GM13977 (cell line): ENCODE measurements at places on chromosomes 3 and 15.
A peak's percentile ranks its signal among the peaks of the same experiment; 100 is the strongest.

DNA sequence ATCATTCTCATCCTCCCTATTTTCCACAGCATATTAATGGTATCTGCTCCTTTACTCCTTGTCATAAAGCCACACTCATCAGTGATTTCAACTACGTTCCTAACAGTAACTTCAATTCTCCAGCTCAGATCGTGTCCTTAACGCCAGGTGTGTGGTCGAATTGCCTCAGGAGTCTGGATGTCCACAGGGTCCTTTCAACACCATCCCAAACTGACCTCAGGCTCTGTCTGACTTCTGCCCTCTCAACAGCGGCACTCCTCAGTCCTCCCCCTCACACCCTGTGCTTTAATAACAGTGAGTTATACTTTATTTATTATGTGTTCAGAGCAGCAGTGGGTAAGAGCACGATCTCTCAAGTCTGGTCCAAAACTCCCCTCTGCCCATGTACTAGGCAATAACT is 42.4 kb downstream of the ST3GAL6 start:
- DNase-seq, result no peak

- no peak for DNase-seq
Observed at GRCh38 chr15:75182187-75183131, 19.2 kb upstream of the C15orf39 start.

DNA sequence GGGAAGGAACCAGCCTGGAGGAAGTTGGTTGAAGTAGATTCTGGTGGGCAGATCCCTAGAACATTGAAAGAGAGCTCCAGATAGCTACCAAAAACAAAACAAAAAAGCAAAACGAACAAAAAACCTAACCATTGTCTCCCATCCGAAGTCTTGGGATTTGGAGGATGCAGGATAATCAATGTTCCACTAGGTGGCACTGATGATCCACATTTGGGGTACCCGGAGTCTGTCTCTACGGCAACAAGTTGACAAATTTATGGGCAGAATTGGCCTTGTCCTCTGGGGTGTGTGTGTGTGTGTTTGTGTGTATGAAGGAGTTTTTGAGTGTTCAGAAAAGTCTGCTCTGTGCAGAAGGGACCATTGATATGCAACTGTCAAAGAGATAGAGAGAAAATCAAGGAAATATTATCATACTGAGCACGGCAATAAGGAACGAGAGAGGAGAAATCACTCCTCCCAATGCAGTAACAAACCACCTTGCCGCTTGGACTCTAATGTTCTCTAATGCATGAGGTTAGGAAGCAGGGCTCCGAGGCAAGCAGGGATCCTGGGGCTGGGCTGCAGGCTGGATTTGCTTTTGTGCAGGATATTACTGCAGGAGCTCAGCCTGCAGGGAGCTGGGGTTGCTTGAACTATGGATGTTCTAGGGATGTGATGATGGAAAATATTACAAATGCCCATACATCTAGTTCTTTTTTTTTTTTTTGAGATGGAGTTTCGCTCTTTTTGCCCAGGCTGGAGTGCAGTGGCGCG is 59.8 kb upstream of the KLHL25 start:
- peak; percentile 79 for DNase-seq

GRCh38 chr15:78261062-78261461 is 3.3 kb upstream of the DNAJA4 start:
- no peak for DNase-seq

DNA sequence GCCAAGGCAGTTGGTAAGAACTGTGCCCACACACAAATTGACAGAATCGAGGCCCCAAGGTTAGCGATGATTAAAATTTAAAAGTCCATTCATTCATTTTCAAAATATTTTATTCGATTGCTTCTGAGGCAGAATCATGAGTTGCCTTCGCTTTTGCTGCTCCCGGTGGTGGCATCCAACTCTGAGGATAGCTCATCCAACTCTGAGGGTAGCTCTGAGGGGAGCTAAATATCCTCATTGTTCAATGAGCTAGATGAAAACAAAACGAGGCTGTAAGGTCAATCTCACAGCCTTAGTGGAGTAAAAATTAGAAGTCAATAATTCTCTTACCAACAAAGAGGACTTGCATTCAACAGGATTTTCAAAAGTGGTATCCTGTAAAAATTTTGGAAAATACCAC is 897 bp upstream of the CHL1 start:
- no peak for DNase-seq

DNA sequence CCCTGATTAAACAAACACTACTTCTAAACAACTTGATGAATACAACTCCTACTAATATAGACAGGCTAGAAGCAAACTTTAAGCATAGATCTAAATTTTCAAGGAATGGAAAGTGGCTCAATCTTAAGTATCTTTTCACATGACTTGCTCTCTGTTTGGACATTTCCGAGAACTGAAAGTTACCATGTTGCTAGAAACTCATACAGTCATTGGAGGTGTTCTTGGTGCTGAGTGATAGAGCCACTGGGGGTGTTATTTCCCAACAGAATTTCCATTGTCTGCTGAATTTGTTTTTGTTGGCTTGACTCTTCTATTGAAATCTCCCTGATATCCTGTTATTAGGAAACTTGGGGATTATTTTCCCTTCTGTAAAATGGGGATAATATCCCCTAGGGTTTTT is 264.5 kb upstream of the RASGRP1 start:
- DNase-seq, result no peak

DNA sequence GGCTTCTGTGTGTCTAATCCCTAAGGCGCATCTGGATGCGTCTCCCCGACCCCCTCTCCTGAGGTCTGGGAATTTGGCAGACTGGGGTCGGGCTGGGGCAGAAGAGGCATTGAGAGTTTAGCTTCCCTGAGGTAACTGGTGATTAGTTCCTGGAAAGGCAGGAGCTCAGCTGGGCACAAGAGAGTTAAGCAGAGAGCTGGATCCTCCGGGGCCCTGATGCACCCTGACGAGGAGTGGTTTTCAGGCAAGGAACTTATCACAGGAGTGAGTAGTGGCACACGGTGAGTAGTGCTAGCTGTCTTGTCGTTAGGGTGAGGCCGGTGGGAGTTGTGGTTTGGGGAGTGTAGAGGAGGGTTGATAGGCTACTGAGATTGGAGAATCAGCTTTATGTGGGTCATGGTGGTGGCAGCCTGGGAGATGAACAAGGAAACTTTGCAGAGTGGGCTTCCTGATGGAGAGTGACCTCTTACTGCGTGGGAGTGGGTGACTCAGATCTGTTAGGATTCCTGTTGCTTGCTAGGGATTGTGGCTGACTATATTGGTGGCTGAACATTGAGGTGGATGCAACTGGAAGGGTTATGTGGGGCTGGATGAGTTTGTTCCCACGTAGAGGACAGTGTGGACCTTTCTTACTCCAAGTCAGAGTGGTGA is 897 bp downstream of the RAD54L2 start:
- peak; percentile 53 for DNase-seq

GRCh38 chr3:134892761-134893160 is 97.7 kb downstream of the EPHB1 start:
- no peak for DNase-seq

- no peak for DNase-seq
Observed at GRCh38 chr15:35738370-35738769, 192.4 kb upstream of the DPH6 start.

DNA sequence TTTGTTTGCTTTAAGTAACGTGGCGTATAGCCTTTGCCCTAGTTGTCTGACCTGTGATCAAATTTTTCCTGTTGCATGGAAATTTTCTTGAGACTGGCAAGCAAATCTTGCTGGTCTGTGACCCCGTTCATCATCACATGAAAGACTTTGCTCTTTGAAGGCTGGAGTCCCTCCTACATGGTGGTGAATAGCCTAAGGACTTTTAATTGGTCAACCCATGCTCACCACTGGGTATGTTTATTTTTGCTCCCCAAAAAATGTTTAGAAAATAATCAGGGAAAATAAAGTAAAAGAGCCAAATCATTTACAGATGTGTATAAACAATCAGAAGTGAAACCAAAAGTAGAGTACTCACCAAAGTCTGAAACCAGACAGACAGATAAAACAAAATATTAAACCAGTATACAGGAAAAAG is 1075.3 kb upstream of the ALCAM start:
- DNase-seq, result peak; percentile 4

DNA sequence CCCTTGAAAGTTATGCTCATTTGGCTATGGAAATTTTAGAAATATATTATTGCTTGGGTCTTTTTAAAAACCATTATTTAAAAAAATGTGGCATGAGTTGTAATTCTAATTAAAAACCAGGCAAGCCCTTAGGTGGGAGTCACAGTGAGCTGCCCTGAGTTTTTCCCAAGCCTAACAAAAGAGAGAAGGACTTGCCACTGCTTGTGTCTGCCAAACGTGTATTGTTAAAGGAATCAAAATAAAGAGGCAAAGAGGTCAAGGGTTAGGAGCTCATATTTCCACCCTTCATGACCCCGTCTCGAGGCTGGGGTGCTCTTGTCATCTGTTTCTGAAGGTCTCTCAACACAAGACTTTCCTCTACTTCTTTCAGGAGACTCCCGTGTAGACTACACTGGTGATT is 321.1 kb downstream of the ZIC1 start:
- no peak for DNase-seq

GRCh38 chr3:46093327-46093942 is 66.2 kb upstream of the XCR1 start:
- DNase-seq, result no peak

GRCh38 chr3:20552605-20553275 is 366.7 kb upstream of the SGO1 start:
- DNase-seq, result no peak

- DNase-seq, result no peak
Observed at GRCh38 chr3:65854606-65855304, 184.0 kb downstream of the MAGI1 start.

- DNase-seq, result peak; percentile 49
Observed at GRCh38 chr15:81292523-81293001, 31.4 kb downstream of the STARD5 start.

DNA sequence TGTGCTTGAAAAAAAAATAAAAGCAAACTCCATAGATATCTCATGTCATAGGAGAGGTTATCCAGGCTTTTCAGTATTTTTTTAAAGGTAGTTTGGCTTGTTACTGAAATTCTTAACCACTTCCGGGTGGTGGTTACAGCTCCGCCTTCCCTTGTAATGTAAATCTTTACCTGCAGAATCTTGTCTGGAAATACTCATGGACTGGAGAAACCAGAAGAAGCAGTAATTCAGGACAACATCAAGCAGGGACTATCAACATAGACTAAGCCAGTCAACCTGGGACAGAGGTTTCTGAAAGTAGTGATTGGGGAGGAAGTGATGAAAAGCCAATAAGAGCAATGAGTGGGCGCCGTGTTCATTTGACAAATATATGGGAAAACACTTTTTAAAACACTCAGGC is 78.9 kb upstream of the SKOR1 start:
- DNase-seq, result no peak

DNA sequence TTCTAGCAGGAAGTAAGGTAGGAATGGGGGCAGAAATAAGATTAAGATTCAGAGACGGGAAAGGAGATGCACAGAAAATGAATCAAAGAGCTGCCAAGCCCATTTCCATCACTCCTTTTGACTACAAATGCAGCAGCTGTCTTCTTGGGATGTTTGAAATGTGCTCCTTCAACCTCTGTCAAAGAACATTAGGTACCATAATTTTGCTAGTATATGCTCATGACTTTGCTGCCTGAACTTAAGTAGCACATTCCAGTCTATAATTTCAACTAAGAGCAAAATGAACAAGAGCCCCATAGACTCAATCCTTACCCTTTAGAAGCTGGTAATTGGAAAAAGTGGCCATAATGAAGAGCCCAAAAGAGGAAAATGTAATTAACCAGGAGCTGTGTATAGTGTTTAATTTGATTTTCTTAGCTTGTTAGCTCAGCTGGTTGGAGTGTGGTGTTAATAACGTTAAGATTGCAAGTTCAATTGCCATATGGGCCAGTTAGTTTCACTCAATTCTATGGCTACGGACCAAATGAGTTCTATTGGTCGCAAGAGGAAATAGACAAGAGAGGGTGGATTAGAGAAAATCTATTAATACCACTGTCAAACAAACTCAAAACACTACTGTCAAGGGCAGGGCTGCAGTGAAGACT is 349.9 kb downstream of the ZBBX start:
- DNase-seq, result no peak

GRCh38 chr3:157099326-157100095 is 60.4 kb downstream of the CCNL1 start:
- DNase-seq, result no peak

GRCh38 chr3:191282251-191283185 is 46.7 kb upstream of the CCDC50 start:
- DNase-seq, result no peak

DNA sequence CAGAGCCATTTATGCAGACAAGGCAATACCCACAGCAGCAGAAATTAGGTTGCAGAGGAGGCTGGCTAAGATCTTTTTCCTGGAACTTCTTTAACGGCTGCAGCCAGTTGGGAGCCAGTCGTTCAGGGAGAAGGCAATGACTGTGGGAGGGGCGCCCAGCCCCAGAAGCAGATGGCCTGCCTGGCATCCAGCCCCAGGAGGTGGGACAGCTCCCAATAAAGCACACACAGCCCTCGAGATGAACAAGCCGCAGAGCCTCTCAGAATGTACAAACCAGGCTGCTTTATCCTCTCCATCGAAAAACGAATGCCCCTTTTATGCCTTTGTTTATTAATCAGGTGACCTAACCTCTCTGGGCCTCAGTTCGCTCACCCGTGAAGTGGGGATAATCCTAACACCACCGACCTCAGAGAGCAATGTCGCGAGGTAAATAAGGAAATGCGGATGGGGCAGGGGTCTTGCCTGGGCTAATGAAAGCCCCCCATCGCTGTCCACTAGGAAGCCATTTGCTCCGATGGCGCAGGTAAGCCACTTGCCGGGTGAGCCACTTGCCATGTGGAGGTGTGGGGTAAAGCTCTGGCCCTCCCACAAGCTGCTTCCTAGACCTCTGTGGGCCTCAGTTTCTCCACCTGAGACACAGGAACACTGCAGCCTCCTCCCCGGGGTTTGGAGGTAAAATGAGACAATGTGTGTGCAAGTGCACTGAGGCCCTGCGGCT is 35.8 kb downstream of the MGLL start:
- no peak for DNase-seq

- DNase-seq, result no peak
Observed at GRCh38 chr3:126512026-126512425, 5.5 kb downstream of the UROC1 start.

- DNase-seq, result no peak
Observed at GRCh38 chr3:50580683-50581458, 11.5 kb downstream of the HEMK1 start.

- no peak for DNase-seq
Observed at GRCh38 chr3:128603811-128604775, 46.5 kb downstream of the RPN1 start.

DNA sequence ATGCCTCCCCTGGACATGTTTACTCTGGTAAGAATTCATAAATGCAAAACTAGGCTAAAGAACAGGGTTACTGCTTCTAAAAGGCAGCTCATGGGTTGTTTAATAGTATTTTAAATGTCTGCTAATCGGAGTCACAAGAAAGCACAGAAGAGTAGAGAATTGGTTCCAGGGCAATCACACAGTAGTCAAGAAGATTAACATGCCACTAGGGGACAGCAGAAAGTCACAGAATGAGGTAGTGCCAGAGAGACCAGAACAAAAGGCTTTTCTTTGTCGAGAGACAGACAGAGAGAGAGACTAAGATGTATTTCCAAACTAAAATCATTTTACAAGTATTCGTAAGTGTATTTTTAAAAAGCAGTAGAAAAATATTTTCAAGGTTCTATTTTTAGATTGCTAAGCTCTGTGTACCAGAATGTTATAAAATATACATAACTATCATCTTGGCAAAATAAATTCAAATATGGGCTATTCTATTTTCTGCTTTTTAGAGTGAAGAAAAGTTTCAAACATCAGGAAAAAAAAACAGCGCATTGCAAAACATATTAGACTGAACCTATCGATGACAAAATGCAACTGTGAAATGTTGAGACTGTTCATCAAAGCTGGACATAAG is 78.3 kb upstream of the CDIN1 start:
- DNase-seq, result peak; percentile 42

- DNase-seq, result no peak
Observed at GRCh38 chr3:101635345-101635744, 41.6 kb downstream of the ZBTB11 start.

GRCh38 chr3:46681856-46682540 is 11.5 kb downstream of the ALS2CL start:
- DNase-seq, result no peak
